ENCODE measurements at places on chromosomes 16 and 17. TPM values are rescaled to one million over a fixed set of nuclear protein-coding genes. Genes with fewer than 3 reads are reported as not detected.

DNA sequence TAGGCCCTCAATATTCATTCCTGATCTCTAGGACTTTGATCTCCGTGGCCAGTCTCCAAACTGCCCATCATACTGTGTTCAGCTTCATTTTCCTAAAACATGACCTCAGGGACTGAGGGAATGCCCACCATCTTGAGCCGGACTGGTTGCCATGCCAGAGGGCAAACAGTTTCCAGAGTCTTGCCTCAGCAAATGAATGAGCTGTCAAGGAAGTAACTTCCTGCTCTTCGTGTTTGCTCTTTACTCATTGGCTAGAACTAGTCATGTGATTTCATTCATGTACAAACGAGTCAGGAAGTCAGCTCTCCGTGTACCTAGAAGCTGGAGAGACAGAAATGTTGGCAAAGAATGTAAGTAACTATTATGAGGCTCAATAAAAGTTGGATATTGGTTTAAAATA, 50.2 kb downstream of the ANKFN1 start:
- no peaks in the 10 kb centered on the region for H3K27me3 ChIP-seq
- no peak overlapping the region for H3K4me3 ChIP-seq
- H3K4me1 ChIP-seq, result no peaks in the 10 kb centered on the region

GRCh38 chr17:10067446-10068143, 130.8 kb downstream of the GAS7 start:
- H3K36me3 ChIP-seq, result no peaks in the 10 kb centered on the region
- H3K4me3 ChIP-seq, result no peak overlapping the region
- H3K4me1 ChIP-seq, result no peaks in the 10 kb centered on the region
- H3K27me3 ChIP-seq, result peaks cover 10% of the 10 kb centered on the region
- DNase-seq, result no peak

GRCh38 chr17:42982266-42982665, 1.9 kb downstream of the RUNDC1 start:
- H3K27me3 ChIP-seq, result no peaks in the 10 kb centered on the region
- H3K27ac ChIP-seq, result no peak overlapping the region
- H3K4me3 ChIP-seq, result no peak overlapping the region
- peaks cover 29% of the 10 kb centered on the region for H3K36me3 ChIP-seq
- peaks cover 40% of the 10 kb centered on the region for H3K4me1 ChIP-seq
- DNase-seq, result no peak

DNA sequence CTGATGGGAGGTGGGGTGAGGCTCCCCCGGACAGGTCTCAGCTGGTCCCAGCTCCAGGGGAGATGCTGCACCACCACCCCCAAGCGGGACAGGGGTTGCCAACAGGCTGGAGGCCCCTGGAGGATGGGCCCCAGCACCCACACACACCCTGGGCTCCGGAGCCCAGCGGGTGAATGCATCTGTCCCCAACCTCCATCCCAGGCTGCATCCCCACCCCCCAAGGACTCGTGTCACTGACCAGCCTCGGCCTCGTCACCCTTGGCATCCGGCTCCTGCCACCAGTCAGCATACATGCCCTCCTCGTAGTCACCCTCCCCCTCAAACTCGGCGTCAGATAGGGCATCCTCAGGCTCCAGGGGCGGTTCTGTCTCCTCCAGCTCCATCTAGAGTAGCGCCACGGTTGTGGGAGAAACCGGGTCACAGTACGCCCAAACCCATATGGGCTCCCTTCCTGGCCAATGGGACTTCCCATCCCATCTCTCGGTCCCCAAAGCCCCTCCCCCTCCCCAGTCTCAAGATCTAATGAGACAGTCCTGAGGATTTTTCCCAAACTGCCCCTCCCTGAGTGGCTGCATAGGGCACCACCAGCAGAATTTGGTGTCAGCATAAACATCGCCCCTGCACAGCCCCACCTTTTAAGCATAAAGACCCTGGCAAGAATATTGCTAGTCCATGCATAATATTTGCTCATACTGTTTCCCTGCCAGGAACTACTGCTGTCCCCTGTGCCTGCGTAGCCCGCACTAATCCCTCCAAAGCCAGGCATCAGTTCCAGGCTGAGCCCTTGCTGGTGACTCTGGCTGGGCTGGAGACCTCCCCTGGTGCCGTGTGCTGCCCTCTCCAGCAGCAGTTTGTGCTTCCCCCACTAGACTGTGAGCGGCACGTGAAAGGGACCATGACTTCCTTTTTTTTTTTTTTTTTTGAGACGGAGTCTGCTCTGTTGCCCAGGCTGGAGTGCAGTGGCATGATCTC, 8.4 kb downstream of the P3H4 start:
- H3K4me1 ChIP-seq, result peaks cover 10% of the 10 kb centered on the region
- H3K27me3 ChIP-seq, result no peaks in the 10 kb centered on the region

- no peak overlapping the region for H3K27ac ChIP-seq
- peak; percentile 4 for DNase-seq
- H3K4me3 ChIP-seq, result no peak overlapping the region
- H3K4me1 ChIP-seq, result no peaks in the 10 kb centered on the region
Observed at GRCh38 chr17:27613433-27613832, 17.6 kb upstream of the LGALS9 start.

GRCh38 chr17:49990921-49991320, 4.1 kb downstream of the DLX3 start:
- peaks cover 95% of the 10 kb centered on the region for H3K27me3 ChIP-seq
- no peak overlapping the region for H3K4me3 ChIP-seq
- no peak for DNase-seq
- H3K36me3 ChIP-seq, result no peaks in the 10 kb centered on the region

- no peaks in the 10 kb centered on the region for H3K4me1 ChIP-seq
- no peak for DNase-seq
- no peak overlapping the region for H3K27ac ChIP-seq
- no peaks in the 10 kb centered on the region for H3K27me3 ChIP-seq
- H3K4me3 ChIP-seq, result no peak overlapping the region
Observed at GRCh38 chr16:57687363-57687929, 7.2 kb upstream of the DRC7 start.

- no peaks in the 10 kb centered on the region for H3K27me3 ChIP-seq
- DNase-seq, result no peak
- peak overlapping the region; percentile 93 for H3K4me3 ChIP-seq
- H3K36me3 ChIP-seq, result peaks cover 52% of the 10 kb centered on the region
- peaks cover 84% of the 10 kb centered on the region for H3K4me1 ChIP-seq
Observed at GRCh38 chr16:19116711-19117449, 3.1 kb downstream of the ITPRIPL2 start.

DNA sequence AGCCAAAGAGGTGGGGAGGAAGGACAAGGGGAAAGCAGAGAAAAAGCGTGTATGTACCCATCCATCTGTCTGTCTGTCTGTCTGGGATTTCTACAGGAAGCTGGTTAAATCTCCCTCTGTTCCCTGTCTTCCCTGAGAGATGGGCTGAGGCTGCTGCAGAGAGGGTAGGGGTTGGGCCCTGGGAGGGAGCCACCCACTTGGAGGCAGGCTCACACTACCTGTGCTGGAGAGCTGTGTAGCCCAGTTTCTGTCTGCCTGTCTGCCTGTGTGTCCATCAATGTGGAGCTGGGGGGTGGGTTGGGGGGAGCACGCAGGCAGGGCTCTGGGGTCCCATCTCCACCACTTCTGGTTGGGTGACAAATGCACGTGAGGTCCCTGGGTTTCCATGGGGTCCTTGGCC, 18.6 kb upstream of the C17orf113 start:
- no peak for DNase-seq
- no peak overlapping the region for H3K27ac ChIP-seq
- H3K36me3 ChIP-seq, result no peaks in the 10 kb centered on the region
- peaks cover 36% of the 10 kb centered on the region for H3K27me3 ChIP-seq
- H3K4me1 ChIP-seq, result peaks cover 10% of the 10 kb centered on the region

The MGAT5B gene
- total RNA-seq, result 1.3 TPM

The MLKL gene
- 36.7 TPM for total RNA-seq

The HOXB8 gene
- 0.21 TPM for total RNA-seq

The ACSM5 gene
- 4.3 TPM for total RNA-seq

The GUCY2D gene
- 3.1 TPM for total RNA-seq

The KIF2B gene
- not detected for total RNA-seq

Measured in lower lobe of right lung (tissue), 2 donors.